ENCODE measurements at places on chromosomes 16 and 17.

GRCh38 chr16:49351096-49351487 lies 22.5 kb upstream of the C16orf78 start:
- DNase-seq: no peak

- DNase-seq: no peak
These were observed 2.2 kb downstream of the LDHD start for GRCh38 chr16:75114179-75114945.

DNA sequence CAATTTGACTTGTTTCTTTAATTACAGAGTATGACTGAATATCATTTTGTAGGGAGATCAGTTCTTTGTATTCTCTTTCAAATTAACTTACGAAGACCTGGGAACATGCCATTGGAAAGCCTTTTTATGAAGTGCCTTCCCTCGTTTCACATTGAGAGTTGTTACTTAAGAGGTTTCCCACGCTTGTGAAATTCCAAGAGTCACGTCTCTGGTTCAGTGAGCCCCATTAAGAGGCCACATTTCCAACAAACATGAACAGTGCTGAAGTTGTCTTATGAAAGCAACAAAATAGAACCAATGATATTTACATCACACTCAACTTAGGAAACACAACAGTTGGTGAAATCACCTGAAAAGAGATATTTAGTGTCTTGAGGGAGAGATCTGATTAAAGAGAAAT lies 334.1 kb downstream of the TOX3 start:
- no peak for DNase-seq

DNA sequence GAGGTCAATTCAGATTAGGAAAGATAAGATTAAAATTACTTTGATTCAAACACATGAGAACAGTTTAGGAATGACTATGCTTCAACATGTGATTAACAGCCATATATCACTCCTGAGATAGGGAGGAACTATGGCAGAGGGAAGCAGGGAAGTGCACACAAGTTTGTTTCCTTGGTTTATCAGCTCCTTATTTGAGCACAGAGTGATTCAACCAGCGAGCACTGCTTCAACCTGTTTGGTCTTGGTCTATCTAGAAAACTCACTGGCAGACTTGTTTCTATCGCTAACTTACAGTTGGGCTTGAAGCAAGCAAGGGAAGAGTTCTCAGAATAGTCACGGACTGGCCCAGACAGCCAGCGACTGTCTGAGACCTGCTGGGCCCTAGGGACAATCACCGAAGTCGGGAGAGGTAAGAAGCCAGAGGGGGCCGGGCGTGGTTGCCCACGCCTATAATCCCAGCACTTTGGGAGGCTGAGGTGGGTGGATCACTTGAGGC lies 23.5 kb downstream of the TUBG1 start:
- DNase-seq: no peak

- DNase-seq: peak; percentile 49
These were observed 4.8 kb downstream of the RNF213 start for GRCh38 chr17:80265205-80266068.

DNA sequence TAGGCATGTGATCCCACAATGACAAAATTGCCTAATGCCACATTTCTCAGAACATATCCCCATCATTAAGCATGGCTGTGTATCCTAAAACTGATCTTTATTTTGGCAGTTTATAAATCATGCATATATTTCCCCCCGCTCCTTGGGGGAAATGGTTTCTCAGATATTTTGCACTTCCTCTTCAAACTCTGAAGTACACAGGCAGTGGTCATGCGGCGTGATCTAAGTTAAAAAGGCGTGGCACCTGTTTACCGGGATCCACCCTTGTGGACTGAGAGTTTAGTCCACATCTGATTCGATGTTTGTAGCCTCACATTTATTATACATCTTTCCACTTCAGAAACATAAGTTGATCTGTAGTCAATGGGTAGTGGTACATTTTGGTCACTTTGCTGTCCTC lies 51.4 kb downstream of the USP10 start:
- no peak for DNase-seq

GRCh38 chr17:55750750-55751657 lies at the start of gene PCTP:
PCTP (plus strand) TSS chr17:55751051; CDS start chr17:55751104, 53 bp downstream.
- DNase-seq: peak; percentile 94

- DNase-seq: no peak
These were observed 22.5 kb downstream of the OR1D5 start for GRCh38 chr17:3040882-3041281.

DNA sequence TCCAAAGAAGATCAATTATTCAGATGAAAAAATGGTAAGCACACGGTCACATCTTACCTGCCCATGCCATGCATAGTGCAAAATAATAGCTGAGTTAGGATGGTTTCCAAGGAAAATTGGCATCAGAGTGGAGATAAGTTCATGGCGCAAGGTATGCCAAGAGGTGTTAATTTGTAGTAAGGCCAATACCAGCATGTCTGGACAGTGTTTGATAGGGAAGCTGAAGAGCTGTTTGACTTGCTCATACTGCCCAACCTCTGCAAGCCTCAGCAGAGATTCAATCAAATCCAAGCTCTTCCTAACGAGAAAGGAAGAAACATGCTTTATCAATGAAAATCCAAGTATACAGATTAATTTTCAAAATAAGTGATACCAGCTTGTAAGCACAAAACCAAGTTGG lies 51.0 kb downstream of the CNOT1 start:
- DNase-seq: no peak

DNA sequence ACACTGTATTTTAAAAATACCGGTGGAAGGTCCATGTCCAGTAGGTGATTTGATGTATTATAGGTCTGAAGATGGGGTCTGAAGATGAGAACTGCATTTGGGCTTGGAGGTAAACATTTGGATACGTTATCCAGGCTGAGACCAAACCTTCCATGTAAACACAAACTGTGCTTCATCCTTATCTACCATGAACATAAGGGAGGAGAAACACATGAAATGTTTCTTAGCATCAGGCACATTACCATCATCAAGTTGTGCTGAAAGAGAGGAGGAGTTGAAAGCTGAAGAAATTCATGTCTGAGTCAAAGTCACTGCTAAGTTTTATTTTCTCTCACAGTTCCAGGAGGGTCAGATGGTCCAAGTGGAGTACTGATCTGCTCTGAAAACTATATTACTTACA lies 11.4 kb downstream of the SF3B3 start:
- DNase-seq: no peak

DNA sequence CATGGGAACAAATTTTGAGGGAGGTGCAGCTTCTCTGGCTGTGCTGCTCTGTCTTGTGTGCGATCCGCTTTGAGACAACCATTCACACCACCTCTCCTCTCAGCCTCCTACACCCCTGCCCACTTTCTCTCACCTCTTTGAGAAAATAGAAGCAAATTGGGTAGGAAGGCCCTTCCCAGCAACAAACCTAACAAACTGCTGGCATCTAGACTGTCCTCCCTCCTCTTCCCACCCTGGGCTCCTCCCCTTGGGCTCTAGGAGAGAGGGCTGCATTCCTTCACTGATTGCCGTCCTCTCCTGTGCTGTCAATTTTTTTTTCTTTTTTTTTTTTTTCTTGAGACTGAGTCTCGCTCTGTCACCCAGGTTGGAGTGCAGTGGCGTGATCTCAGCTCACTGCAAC lies 13.5 kb downstream of the CDIPT start:
- no peak for DNase-seq

- DNase-seq: no peak
These were observed 3.5 kb downstream of the KDM6B start for GRCh38 chr17:7837408-7838088.

- no peak for DNase-seq
These were observed 81.2 kb downstream of the USP22 start for GRCh38 chr17:20961586-20961985.

- DNase-seq: no peak
These were observed 356.1 kb upstream of the ZFHX3 start for GRCh38 chr16:73404001-73404400.

DNA sequence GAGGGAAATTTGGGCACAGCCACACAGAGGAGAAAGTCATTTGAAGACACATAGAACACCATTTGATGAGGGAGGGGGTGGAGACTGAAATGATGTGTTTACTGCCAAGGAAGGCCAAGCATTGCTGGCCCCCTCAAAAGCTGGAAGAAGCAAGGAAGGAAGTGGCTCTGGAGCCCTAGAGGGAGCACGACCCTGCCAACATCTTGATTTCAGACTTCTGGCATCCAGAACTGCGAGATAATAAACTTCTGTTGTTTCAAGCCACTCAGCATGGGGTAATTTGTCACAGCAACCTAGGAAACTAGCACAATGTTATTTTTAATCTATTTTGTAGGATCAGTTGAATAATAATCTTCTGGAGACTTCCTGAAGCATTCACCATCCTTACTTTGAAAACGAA lies 314.8 kb upstream of the GOT2 start:
- DNase-seq: no peak

DNA sequence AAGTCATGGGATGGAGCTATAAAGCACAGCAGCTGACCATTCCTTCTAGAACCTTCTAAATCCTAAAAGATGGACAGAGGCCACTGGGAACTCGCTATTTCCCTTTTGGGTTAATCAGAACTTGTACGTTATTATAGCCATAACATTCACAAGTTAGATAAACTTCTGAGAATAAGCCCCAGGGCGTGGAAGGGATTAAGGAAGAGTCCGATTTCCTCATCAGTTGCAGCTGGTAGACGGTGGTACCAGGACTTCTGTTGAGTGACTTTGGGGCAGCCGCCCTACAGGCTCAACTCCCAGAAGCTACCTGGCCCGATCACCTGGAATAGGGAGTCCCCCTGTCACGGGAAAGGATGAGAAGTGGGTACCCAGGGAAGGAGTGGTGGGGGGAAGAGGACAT lies 370.1 kb upstream of the ZFHX3 start:
- peak; percentile 46 for DNase-seq

- DNase-seq: peak; percentile 80
These were observed 4.3 kb upstream of the NAGLU start for GRCh38 chr17:42531455-42532354.

DNA sequence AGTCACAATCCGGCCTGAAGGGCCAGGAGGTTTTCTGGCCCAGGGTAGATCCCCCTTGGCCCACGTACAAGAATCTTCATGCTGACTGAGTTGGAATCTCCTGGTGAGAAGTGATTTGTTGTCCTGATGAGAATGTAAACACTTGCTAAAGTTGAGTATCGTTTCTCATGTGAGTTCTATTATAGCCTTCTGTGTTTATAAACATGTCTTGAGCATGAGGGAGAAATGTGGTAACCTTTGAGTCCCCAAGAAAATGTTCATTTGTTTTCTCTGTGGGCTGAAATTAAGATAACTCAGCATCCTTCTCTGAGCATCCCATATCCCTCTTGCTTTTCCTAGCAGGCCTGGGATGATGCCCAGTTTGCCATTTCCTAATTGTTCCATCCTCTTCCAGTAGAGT lies 204.8 kb downstream of the FTO start:
- no peak for DNase-seq

GRCh38 chr17:17508646-17509591 lies 12.7 kb upstream of the RASD1 start:
- no peak for DNase-seq

DNA sequence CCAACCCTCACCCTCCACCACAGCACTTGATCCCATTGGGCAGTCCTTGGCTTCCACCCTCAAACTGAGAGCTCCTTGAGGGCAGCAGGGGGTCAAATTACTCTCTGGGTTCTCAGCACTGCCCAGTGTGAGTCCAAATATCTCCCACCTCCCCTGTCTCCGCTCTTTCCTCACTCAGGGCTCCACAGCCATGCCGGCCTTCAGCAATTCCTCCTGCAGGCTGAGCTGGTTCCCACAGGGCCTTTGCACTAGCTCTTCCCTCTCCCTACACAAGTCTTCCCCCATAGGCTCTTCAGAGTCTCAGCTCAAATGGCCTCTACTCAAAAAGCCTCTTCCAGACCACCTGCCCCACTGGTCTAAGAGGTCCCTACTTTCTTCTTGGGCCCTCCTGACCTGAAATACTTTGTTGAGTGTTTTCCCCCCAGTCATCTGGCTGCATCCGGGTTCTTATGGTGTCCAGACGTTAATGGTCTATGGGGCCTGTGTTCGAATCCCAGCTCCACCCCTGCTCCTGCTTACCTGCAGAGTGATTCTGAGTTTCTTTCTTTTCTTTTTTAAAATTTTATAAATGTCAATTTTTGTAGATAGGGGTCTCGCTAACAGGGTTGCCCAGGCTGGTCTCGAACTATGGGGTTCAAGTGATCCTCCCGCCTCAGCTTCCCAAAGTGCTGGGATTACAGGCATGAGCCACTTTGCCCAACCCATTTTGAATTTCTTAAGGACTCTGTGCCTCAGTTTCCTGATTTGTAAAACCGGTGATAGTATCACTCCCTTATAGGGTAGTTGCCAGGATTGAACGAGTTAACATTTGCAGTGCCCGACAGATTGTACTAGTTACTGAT lies 973 bp upstream of the IL4R start:
- no peak for DNase-seq

DNA sequence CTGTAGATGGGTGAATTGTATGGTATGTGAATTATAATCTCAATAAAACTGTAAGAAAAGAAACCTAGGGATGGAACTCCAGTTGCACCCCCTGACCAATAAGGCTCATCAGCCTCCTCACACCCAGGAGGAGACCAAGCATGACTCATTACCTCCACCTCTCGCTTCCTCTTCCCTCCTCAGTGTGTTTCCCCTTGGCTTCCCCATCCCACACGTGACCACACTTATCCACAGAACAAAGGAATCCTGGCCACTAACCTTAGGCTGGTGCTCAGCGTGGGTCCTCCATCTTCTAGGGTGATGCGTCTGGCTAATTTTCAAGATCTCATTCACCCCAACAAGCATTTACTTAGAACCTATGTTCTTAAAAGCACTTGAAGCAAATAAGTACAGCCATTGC lies 36.2 kb upstream of the MAP3K14 start:
- no peak for DNase-seq

- no peak for DNase-seq
These were observed 22.5 kb downstream of the XPO6 start for GRCh38 chr16:28189245-28189644.

- DNase-seq: peak; percentile 76
These were observed 196.7 kb downstream of the CYB561 start for GRCh38 chr17:63249256-63250004.

DNA sequence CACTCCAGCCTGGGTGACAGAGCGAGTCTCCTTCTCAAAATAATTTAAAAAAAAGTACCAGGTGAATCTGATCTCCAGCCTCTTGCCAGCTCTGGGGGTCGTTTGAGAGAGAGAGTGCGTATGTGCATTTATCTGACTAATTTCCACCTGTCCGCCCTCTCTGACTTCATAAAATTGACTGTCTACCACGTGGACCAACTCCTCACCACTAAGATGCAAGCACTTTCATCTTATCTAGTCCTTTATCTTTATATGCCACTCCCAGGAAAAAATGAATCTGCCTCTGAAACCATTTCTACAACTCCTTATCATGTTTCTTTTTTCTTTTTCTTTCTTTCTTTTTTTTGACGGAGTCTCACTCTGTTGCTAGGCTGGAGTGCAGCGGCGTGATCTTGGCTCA lies 55.8 kb downstream of the HS3ST3A1 start:
- DNase-seq: no peak

Measured in lung (tissue), 17 donors.